ENCODE measurements at places on chromosomes 12 and 14. TPM values are rescaled to one million over a fixed set of nuclear protein-coding genes. Genes with fewer than 3 reads are reported as not detected.

- DNase-seq = no peak
These were observed 728.8 kb upstream of the LMO3 start for GRCh38 chr12:17334784-17335183.

DNA sequence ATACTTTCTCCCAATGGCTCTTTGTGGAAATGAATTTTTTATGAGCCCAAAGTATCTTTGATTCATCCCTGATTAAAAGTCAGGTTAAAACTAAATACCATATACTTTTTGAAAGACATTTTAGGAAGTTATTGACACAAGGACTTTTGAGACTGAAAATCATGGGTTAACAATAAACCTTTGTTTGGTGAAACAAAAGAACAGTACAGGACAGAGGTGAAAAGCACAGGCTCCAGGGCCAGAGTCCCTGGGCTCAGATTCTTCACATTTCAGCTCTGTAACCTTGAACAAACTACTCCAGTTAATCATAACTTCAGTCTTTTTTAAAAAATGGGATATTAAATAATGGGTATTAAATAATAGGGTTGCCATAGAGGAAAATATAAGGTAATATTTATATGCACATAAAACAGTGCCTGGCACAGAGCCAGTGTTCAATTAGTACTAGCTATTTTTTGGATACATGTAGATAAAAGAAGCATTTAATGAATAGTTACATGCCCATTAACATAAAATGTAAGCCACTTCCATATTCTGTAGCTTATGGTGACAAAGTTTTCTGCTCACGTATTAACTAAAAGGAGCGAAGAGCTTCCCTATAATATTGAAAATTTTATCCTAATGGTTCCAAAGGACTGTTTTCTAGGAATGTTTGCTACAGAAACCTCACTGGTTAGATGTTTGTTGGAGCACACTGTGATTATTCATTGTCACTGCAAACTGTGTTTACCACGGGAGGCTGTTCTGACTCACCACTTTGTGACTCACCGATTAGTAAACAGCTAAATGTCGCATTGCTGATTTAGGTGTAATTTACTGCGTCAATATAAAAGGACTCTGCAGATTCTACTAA lies 255.4 kb downstream of the DAD1 start:
- no peak for DNase-seq

DNA sequence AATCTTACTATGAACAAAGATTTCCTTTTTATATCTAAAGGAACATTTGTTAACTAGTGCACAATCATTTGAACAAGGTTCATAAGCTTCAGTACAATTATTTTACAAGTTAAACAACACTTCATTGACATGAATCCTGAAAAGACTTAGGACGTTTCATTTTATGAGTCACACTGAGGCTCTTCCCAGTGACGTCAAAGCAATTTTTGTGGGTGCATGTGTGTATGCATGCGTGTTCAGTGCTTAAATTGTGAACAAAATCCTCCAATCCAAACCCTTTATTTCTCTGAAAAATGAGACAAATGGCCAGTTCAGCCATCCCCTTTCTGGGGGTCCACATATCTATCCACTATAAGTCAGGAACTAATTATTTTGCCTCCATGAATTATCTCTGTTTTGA lies 2.9 kb downstream of the LMNTD1 start:
- no peak for DNase-seq

GRCh38 chr12:3273409-3273853 lies 196.3 kb downstream of the TSPAN9 start:
- DNase-seq = no peak

Gene ZNF839
- total RNA-seq = 12.6 TPM

Gene TRHDE
- total RNA-seq = 13.5 TPM

Gene FAM222A
- total RNA-seq = 2.6 TPM

Gene ADCY4
- total RNA-seq = 50.1 TPM
